ENCODE measurements at places on chromosomes 16 and 17.

GRCh38 chr17:72635034-72635635 lies 457.4 kb downstream of the SLC39A11 start:
- DNase-seq = no peak

DNA sequence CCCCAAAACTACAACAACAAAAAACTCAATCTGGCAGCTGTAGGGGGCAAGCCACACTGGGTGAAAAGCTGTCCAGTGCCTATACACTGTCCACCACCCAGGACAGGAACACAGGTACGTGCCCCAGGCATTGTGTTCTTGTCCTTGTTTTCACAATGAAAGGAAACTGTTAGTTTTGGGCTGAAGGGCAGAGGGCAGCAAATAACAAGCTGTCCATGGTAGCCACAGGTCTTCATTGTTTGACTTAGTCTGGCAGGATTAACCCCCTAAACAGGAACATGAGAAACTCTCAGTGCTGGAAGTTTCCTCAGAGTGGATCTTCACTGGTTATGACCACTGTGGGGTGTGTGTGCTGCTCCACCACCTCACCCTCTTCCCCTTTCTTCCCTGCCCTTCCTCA lies 224.6 kb upstream of the N4BP1 start:
- DNase-seq = no peak

DNA sequence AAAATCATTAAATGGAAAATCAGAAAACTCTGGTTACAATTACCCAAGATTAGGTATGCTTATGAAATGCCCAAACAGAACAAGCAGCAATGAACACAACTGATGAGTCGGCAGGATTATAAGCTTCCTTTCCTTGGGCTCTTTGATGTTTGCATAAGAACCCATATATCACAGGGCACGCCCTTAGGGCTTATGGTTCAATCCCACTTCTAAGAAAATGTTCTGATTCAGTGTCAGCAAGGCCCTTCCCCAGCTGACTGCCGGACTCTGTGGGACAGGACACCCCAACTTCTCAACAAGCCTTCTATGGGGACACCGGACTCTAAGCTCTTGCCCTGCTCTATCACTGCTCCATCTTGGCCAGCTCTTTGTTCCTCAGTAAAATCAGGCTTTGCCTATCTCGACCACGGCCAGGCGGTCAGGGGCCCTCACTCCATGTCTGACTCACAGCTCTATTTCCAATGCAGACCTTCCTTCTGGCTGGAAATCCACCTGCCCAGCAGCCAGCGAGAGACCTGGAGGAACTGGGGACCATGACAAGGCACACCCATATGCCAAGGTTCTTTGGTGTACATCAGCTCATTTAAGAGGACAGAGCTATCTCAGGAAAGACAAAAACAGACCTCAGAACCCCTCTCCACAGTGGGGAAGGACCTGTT lies 26.8 kb downstream of the LITAFD start:
- no peak for DNase-seq

DNA sequence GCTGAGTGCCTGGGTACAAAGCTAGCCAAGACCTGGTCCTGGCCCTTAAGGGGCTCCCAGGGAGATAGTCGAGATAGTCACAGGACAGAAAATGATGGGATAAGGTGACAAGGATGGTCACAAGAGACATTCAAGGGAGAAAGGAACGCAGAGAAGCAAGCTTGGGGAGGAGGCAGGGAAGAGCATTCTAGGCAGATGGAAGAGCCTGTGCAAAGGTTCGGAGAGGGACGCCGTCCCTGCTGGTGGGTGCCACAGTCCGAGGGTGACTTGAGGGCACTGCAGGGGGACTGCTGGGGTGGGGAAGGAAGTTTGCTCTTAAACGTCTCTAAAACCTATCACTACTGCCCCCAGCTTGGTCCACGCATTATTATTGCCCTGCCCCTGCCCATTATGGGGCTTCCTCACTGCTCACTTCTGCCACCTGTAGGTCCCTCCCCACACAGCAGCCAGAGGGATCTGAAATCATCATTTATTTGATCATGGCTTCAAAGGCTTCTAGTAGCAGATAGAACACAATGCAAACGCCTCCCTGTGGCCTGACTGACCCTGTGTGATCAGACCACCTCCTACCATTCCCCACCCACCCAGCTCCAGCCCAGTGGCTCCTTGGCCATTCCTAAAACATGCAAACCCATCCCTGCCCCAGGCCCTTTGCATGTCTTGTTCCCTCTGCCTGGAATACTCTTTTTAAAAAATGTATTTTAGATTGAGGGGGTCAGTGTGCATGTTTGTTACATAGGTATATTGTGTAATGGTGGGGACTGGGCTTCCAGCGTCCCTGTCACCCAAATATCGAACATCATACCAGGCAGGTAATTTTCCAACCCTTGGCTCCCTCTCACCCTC lies 60.3 kb downstream of the RMI2 start:
- DNase-seq = peak; percentile 75

GRCh38 chr17:76820561-76820960 lies 47.6 kb upstream of the MGAT5B start:
- no peak for DNase-seq

GRCh38 chr17:14359163-14360020 lies 58.5 kb downstream of the HS3ST3B1 start:
- peak; percentile 67 for DNase-seq

DNA sequence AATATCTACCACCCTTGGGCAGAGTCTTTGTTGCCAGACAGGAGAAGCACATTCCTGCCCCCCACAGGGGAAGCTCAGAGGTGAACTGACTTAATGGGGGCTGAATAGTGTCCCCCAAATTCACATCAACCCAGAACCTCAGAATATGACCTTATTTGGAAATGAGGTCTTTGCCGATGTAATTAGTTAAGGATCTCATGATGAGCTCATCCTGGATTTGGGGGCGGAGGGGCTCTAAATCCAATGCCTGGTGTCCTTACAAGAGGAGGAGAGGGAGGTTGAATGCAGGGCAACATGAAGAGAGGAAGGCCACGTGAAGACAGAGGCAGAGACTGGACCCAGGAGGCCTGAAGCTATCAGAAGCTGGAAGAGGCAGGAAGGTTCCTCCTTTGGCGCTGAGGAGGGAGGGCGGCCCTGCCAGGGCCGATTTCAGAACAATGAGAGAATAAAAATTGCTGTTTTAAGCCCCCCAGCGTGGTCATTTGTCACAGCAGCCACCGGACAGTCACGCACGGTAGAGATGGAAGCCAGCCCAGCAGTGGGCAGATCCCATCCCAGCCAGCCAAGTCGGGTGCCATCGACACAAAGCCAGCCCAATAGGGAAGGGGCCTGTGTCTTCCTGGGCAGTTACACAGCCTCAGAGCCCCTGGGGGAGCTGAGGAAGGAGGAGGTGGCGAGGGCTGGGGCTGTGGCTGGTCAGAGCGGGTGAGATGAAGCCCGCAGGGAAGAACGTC lies 21.3 kb downstream of the C16orf74 start:
- no peak for DNase-seq

DNA sequence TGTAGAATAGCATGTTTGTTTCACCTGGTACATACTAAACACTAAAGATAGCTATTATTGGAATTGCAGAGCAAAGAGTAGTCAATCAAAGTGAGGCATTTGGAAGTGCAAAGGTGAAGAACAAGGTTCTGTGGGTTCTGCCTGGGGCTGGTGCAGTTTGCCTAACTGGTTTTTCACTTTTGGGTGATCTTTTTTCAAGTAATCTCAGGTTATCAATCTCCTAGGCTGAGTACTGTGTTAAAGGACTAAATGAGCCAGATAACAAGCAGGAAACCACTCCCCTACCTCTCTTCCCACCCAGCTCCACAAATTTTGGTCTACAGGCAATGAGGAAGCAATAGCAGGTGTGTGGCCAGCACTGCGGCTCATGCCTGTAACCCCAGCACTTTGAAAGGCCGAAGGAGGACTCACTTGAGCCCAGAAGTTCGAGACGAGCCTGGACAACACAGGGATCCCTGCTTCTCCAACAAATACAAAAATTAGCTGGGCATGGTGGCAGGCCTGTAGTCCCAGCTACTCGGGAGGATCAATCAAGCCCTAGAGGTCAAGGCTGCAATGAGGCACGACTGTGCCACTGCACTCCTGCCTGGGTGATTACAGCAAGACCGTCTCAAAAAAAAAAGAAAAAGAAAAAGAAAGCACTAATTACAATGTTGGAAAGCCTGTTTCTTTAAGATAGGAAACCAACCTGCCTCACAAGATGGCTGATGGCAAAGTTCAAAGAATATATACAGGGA lies 2.0 kb upstream of the NTAN1 start:
- no peak for DNase-seq

- no peak for DNase-seq
These were observed 52.2 kb downstream of the CCT6B start for GRCh38 chr17:34909040-34909439.

- no peak for DNase-seq
These were observed 289.8 kb downstream of the HS3ST3B1 start for GRCh38 chr17:14590459-14591250.

- peak; percentile 79 for DNase-seq
These were observed 795 bp upstream of the HBM start for GRCh38 chr16:164827-165538.

GRCh38 chr17:45406107-45406506 lies 26.6 kb downstream of the ARHGAP27 start:
- no peak for DNase-seq

DNA sequence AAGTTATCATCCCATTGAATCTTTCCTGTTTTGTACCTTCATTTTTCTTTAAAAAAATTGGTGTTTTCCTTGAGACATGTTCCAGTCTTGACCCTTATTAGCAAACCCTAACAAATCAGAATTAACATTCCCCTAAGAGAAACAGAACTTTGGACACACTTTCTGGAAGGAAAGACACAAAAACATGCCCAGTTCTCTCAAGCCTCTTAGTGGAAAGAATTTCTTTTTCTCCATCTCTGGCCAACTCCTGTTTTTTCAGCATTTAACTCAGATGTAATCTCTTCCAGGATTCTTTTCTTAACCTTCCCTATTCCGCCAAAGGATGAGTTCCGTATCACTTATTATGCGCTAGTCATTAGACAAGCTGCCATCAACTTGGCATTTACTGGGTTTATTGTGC lies 23.9 kb upstream of the CDH8 start:
- DNase-seq = no peak

DNA sequence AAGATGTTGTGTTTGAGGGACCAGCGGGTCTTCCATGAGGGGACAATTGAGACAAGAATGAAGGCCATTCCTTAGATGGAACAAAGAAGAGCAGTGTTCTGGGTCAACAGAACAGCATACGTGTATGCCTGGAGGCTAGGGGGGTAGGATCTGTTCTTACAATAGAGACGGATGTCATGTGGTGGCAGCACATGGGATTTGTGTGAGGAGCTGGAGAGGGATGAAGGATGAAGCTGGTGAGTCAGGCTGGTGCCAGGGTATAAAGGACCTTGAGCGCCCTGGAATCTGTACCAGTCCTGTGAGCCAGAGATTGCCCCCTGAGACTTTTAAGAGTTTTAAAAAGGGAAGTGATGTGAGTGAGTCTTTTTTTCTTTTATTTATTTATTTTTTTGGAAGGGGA lies 22.8 kb upstream of the WFDC1 start:
- no peak for DNase-seq

DNA sequence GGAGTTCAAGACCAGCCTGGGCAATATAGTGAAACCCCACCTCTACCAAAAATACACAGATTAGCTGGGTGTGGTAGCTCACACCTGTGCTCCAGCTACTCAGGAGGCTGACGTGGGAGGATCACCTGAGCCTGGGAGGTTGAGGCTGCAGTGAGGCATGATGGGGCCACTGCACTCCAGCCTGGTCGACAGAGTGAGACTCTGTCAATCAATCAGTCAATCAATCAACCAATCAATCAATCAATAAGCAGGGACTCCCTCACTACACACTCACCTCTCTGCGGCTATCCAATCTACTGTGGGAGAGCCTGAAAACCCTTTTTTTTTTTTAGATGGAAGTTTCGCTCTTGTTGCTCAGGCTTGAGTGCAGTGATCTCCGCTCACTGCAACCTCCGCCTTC lies 31.6 kb downstream of the CPSF4L start:
- no peak for DNase-seq

All from GM13976 (cell line).